ENCODE measurements at places on chromosomes 11 and 22. TPM values are rescaled to one million over a fixed set of nuclear protein-coding genes. Genes with fewer than 3 reads are reported as not detected.

GRCh38 chr11:66986178-66986545, 11.1 kb downstream of the C11orf86 start:
- DNase-seq: peak; percentile 57

- no peak for DNase-seq
These were observed 15.3 kb downstream of the OSBPL5 start for GRCh38 chr11:3149852-3150188.

DNA sequence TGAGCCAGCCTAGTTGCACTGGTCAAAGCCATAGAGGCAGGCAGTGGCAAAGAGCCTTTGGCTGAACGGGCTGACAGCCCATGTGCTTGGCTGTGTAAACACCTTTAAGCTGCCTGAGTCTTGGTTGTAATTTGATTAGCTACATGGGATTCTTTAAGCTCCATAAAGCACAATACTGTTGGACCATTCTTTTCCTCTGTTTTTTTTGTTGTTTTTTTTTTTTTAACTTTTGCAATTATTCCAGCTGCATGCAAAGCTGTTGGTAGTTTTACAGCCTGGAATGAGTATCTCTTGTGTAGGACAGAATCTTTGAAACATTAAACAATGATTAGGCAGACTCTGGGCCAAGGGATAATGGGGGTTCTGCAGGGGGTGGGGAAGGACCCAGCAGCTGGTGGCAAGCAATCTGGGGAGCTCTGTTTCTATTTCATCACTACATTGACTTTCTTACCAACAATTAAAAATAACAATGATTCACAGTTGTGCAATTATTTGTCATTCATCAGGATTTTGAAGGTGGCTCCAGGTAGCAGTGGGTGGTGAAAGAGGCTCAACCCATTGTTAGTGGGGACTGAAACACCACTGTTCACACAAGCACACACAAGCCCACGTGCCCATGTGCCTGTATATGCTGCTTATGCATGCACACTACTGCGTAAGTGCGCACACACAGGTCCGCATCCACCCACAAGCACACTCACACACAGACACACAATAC, 69.5 kb upstream of the CSNK2A3 start:
- no peak for DNase-seq

MS4A7 gene
- total RNA-seq: 18.8 TPM

GRCh38 chr11:3111466-3111865, 53.6 kb downstream of the OSBPL5 start:
- no peak for DNase-seq

GRCh38 chr11:803770-804598, 1.0 kb downstream of the PIDD1 start:
- DNase-seq: peak; percentile 58

DNA sequence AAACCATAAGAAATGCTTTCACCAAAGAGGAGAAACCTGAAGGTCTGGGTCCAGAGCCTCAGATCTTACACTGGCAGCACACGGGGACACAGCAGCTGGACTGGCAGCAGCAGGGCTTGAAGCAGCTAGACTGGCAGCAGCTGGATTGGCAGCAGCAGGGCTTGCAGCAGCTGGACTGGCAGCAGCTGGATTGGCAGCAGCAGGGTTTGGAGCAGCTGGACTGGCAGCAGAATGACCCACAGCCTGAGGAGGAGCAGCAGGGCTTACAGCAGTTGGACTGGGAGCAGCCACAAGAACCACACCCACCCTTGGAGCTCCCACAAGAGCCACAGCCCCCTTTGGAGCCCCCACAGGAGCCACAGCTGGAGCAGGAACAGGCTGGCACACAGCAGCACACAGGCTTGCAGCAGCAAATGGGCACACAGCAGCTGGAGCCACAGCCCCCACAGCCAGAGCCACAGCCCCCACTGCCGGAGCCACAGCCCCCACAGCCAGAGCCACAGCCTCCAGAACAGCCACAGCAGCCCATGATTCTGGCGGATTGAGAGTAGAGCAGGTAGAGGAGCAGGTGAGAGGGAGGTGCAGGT, at the start of gene KRTAP5-11:
Gene KRTAP5-11 (minus strand): TSS at position 567 of the 587 bp plus-strand sequence. CDS start 38 bp downstream, at position 529.
- DNase-seq: no peak

TRIM34 gene
- 2.4 TPM for total RNA-seq

POLD3 gene
- 5.5 TPM for total RNA-seq

DNA sequence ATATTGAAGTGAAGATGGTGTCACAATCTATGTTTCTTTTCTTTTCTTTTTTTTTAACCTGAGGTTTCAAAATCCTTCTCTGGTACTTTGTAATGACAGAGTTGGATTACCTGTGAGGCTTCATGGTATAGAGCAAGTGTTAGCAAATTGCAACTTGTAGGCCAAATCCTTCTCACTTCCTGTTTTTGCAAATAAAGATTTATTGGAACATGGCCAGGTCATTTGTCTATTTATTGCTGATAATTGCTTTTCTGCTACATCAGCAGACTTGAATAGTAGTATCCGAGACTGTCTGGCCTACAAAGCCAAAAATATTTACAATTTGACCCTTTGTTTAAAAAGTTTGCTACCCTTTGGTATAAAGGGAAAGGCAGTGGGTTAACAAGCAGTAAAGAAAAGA, 1059.4 kb upstream of the CCDC90B start:
- no peak for DNase-seq

DNA sequence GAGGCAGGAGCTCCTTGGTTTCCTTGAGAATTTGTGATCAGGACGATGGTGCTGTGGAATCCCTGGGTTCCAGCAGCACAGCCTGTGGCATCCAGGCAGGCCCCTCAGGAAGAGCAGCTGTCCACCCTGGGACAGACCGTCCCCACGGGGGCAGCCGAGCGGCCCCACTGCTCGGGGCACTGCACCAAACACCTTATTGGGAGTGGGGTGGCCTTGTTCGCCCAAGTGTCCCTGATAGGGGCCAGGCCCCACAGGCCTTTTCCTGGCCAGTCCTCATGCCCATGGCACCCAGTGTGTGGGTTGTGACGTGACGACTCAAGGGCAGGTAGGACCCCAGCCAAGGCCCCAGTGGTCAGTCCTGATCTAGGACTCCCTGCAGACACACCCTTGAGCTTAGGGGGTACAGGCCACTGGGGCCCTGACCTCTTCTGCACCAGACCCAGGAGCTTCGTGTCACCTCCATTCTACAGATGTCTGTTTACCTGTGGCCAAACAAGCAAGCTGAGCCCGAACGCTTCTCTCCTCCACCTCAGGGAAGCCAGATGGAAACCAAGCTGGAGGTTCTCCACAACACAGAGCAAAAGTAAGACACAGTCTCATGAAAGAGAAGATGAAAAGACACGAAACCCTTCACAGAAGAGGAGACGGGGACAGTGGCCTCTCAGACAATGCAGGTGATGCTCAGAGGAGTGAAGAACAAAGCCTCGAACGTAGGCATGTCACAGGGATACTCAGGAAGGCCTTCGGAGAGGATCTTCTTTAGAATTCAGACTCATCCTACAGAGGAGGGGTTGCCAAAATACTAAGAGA, 1.6 kb upstream of the BRD1 start:
- no peak for DNase-seq

GVQW3 gene
- 0.32 TPM for total RNA-seq

ZC3H12C gene
- 4.0 TPM for total RNA-seq

DNA sequence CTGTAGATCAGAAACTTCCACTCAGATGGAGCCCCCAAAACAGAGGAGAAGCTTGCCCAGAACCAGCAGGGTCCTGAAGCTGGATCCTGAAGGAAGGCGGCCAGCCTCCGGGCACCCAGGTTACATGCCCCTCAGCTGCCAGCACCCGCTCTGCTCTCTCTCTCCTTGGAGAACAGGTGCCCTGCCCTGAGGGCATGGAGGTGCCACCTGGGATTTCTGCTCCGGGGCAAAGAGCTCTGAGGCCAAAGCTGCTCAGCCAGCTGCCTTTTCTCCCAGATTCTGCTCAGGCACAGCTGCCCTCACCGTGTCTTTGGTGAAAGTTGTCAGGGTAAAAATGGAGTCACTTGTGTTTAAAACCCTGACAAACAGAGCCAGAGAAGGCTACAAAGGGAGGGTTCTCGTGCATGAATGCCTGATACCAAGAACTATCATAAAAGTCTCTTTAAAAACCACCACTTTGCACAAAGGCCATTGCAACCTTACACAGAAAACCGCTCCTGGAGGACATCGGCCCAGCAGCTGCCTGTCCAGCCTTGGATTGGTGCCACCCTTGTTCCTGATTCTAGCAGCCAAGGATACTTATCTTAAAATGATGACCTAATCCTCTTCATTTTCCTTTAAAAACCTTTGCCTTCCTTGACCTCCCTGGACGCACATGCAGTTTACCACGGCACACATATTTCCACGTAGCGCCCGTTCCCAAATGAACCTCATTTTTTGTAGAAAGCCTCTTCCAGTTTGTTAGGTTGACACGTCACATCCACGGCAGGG, 140.0 kb downstream of the CACNA1I start:
- no peak for DNase-seq
